ENCODE measurements at places on chromosomes 5 and 9.

DNA sequence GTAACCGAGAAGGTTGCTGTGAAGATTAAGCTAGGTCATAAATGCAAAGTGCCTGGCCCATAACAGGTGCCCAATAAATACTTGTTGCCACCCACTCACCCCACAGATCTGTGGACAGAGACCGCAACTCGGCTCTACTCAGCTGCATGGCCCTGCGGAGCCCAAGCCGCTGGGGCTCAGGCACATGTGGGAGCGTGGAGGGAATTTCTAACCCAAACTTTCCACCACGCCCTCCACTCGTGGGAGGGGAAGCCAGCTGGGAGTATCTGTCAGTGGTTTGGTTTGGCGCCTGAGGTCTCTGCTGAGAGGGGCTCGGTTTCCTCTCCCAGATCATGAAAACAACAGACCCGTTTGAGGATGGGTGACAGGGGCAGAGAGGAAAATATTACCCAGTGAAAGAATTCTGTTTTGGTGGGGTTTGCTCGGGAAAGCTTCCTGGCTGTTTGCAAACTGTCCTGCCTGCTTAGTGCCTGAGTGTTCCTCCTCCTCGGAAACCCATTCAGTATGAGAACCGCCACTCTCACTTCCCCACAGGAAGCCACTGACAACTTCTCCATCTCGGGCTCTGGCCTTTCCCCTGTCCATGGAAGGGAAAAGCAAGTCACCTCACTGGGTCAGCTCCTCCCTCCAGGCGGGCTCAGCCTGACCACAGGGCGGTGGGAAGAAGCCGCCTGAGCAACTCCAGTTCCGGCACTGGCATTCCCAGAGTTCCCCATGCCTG, 60.1 kb downstream of the RGS3 start:
- DNase-seq = no peak

- DNase-seq = no peak
These were observed 45.5 kb upstream of the IL7R start for GRCh38 chr5:35811108-35811741.

DNA sequence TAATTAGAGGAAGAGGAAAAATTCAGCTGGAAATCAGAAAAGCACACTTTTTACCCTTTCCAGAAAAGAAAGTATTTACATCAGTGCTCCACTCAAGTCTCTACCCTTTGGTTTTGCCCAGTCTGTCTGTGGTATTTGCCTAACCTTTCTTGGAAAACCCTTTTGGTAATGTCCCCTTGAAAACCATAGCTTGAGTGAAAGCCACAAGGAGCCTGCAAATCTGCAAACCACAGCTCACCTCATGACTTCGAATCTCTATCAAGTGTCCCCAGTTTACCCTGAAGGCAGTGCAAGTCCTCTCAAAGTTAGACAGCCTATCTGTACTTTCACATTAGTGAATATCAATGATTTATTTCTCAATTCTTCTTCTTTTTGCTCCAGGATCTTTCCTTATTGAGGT, 162.1 kb upstream of the TSLP start:
- no peak for DNase-seq

GRCh38 chr9:68730570-68731235, 25.7 kb downstream of the PIP5K1B start:
- DNase-seq = no peak

GRCh38 chr9:8895861-8896224, 1096.3 kb upstream of the DMAC1 start:
- DNase-seq = no peak

- no peak for DNase-seq
These were observed 605.4 kb downstream of the PTPRD start for GRCh38 chr9:10007356-10007755.

GRCh38 chr5:120466341-120467006, 2.4 kb downstream of the PRR16 start:
- no peak for DNase-seq

- no peak for DNase-seq
These were observed 53.0 kb upstream of the PHYKPL start for GRCh38 chr5:178285399-178286225.

DNA sequence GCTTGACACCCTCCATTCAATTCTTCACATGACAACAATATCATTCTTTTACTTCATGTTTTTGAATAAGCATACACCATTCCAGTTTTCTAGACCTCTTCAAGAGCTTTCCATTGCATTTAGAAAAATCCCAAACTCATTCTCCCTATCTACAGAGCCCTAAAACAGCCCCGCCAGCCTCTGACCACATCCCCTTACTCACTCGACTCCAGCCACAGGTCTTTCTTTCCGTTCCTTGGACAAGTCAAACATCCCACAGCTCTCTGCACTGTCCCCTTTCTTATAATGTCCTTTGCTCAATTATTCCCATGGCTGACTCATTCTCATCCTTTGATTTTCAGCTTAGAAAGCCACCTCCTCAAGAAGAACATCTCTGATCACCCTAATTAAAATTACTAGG, 38.2 kb downstream of the TTC39B start:
- no peak for DNase-seq

- no peak for DNase-seq
These were observed 679 bp downstream of the DOLK start for GRCh38 chr9:128946571-128947276.

- no peak for DNase-seq
These were observed 37.5 kb upstream of the SUSD3 start for GRCh38 chr9:93020771-93021670.

DNA sequence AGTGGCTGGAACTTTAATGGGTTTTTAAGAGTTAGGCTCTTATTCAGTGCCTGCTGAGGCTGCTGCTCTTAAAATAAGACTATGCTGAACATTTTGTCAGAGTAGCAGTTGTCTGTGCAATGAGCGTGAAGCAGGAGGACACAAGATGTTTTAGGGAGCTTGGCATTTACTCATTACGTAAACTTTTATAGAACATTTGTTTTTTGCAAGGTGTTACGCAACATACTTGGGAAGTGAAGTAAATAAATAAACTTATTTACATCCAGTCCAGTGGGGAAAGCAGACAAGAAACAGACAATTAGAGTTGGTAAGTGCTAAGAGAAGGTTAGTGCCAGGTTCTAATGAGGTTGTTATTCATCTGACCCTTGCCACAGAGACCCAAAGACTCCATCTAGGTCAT, 226.0 kb downstream of the HINT1 start:
- no peak for DNase-seq

DNA sequence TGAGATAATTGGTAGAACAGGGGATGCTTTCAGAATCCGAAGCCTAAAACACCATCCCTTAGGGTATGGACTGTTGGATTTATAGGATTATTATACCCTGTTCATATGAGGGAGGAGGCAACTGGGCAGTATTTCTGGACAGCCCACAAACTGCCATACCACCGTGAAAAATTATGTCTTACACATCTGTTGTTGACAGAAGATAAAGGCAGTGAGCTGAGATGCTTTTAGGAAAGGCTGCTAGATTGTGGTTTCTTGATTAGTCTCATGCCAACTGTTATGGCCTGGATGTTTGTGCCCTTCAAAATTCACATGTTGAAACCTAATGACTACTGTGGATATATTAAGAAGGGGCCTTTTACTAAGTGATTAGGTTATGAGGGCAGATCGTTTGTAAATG, 83.7 kb upstream of the DHFR start:
- no peak for DNase-seq

DNA sequence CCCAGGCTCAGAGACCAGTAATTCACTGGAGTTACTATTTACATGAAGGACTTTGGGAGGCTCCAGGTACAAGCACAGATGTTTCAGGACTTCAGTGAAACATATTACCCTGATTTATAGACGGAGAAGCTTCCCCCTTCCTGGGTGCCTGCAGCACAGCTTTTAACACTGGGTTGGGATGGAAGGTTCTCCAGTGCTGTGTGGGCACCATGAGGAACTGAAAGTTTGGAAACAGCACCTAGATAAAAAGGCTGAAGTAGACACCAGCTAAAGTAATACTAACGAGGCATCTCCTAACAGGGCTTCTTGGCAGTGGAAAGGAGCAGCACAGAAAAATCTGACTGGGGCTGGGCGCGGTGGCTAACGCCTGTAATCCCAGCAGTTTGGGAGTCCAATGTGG, 70.7 kb downstream of the GCNT1 start:
- DNase-seq = no peak

DNA sequence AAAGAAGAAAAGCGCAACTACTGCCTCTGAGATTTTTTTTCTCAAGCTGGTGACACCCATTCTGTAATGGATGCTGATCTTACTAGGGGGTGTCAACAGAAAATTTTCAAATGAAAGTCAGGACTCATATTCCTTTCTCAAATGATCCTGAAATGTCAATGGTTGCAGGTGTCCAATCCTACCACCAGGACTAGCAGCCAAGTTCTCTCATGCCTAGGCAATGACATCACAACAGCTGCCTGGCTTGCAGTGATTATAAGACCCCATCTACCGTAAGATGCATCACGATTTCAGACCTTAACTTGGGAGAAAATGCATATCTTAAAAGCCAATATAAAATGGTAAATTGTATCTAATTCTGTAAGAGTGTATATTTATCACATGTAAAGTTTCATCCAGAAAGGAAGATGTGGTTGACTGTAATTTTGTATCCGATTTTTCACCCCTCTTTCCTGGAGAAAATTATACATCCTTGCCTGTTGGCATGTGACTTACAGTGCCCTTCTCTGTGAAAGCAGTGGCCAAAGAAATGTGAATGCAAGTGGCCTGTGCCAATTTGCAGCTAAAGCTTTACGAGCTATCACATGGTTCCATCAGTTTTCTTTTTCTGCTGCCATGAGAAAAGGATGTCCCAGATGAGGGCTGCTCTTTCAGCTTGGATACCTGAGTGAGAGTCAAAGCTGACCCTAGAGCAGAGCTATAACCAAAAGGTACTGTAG, 104.4 kb downstream of the DENND1A start:
- DNase-seq = no peak

GRCh38 chr5:55593115-55593472, 58.3 kb upstream of the PLPP1 start:
- DNase-seq = peak; percentile 5

DNA sequence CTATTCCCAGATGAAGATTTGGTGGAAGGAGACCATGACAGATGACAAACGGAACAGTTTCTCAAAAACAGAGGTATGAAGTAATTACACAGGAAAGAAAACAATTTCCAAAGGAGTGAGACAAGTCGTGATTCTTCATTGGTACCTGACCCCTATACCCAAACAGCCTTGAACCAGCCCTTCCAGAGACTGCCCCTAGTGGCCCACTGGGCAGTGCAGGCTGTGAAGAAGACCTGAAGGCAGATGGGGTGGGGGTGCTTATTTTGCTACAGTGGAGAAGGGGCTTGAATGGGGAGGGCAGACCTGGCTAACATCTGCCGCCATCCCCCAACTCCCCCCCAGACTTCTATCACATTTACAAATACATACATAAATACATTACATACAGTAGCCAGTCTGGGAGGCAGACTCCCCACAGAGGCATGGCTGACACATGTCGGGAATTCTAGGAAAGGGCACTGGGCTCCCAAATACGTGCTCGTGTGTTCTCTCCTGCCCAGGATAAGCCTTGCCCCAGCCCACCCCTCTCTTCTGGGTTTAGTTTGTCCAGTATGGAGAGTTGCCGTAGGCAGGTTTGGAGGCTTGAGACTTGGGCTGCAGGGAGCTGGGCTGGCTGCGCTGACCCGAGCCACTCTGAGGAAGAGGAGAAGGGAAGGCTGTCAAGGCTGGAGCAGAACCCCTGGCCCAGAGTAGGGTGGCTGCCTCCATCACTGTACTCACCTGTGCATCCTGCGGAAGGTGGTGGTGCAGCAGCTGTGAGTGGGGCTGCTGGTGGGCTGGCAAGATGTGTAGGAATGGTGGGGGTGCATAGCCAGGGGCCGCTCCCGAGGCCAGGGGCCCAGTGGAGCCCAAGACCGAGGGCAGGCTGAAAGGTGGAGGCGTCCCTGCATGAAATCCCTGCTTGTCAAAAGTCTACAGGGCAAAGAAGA, 105.3 kb downstream of the UBE2R2 start:
- DNase-seq = no peak

DNA sequence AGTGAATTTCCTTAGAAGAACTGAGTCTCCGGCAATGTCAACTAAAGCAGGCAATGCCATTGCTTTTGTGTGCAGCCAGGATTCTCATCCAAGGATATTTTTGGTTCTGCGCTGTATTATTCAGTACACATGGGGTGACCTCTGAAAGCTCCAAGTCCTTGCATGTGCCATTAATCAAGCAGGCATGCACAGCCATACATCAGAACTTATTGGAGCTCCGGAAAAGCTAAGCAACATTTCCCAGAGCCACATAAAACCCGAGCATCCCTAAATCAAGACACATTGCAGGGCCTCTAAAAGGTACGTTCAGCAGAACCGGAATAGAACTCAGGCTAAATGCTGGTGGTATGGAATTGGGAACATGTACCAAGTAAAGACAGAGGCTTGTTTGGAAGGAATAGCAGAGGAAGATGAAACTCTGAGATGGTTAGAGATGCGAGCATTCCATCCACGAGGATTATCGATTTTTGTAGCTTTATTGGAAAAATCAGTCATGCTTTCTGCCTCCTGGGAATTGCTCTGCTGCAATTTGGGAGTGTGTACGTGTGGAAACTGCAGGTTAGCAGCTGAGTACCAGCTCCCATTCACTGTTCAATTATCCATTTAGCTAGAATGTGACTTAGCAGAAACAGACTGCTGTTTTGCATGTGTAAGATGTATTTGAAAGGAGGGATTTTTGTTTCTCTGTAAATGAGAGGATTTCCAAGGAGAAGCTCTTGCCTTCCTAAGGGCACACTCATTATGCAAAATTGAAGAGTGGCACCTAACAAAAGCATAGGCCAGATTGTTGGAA, 143.7 kb upstream of the WWC1 start:
- no peak for DNase-seq

GRCh38 chr5:58764199-58764598, 181.3 kb downstream of the RAB3C start:
- no peak for DNase-seq

DNA sequence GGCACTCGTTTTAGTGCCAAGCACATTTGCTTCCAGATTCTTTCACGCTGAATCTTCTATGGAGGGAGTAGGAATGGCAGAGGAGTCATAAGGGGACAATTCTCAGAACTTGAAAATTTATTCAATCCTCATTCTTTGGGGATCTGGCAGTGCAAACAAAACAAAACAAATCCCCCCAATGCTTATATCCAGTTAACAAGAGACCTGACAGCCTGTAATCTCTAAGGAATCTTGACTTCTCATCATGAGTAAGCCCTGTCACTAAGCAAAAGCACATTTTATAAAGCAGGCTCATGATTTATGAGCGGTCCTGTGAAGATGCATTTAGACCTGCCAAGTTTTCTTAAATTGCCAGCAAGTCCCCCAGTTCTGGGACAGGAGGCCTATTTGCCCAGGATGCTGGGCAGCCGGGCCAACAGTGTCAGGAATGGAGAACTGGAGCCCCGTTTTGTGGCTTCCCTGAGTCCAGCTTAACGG, 513.9 kb downstream of the CTNND2 start:
- no peak for DNase-seq

DNA sequence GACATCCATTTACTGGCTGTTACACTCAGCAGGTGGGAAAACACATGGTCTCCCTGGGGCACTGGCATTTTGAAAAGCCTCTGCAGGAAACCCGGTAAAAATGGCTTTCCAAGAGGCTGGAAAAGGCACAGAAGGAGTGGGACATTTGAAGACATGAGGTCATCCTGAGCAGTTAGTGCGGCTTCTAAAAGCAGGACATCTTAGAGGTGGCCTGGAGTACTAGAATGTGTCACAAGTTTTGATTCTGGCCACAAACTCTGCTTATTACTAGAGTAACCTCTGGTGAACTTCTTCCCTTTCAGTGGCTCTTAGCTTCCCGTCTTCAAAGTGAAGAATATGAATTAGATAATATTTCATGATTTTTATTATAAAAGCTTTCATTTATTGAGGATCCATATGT, 423.0 kb upstream of the BRINP1 start:
- no peak for DNase-seq
